CD4-positive, alpha-beta T cell treated with Interleukin-10 for 1 hour (primary cell): ENCODE measurements at places on chromosomes 5 and 9.
A peak's percentile ranks its signal among the peaks of the same experiment; 100 is the strongest.

GRCh38 chr5:115190388-115190787 lies 20.7 kb upstream of the TRIM36 start:
- no peak for DNase-seq

- DNase-seq: no peak
Measured at GRCh38 chr5:148932355-148932935, 106.0 kb downstream of the ADRB2 start.

DNA sequence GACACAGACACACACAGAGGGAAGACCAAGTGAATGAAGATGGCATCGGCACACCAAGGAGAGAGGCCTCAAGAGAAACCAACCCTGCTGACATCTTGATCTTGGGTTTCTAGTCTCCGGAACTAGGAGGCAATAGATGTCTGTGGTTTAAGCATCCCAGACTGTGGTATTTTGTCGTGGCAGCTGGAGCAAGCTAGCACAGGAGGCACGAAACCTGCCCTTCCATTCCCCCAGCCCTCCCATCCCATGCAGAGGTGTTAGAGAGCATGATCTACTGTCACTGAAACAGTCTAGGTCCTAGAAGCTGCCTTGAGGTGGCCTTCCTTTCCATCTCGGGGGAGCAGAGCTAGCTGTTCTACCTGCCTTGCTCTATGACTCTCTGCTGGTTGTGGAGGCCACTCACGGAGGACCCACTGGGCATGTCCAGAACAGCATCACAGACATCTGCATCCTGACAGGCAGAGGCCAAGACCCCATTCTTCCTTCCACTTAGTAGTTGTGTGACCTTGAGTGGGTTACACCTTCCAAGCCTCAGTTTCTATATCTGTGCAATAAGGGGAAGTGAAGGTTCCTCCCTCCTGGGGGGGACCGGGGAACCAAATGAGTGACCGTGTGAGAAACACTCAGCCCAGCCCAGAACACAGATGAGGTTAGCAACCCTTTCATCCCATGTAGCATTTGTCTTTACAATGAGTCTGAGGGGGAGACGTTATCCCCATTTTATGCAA lies 134.3 kb upstream of the BOD1 start:
- DNase-seq: no peak

- DNase-seq: no peak
Measured at GRCh38 chr5:14261235-14261634, 118.1 kb downstream of the TRIO start.

DNA sequence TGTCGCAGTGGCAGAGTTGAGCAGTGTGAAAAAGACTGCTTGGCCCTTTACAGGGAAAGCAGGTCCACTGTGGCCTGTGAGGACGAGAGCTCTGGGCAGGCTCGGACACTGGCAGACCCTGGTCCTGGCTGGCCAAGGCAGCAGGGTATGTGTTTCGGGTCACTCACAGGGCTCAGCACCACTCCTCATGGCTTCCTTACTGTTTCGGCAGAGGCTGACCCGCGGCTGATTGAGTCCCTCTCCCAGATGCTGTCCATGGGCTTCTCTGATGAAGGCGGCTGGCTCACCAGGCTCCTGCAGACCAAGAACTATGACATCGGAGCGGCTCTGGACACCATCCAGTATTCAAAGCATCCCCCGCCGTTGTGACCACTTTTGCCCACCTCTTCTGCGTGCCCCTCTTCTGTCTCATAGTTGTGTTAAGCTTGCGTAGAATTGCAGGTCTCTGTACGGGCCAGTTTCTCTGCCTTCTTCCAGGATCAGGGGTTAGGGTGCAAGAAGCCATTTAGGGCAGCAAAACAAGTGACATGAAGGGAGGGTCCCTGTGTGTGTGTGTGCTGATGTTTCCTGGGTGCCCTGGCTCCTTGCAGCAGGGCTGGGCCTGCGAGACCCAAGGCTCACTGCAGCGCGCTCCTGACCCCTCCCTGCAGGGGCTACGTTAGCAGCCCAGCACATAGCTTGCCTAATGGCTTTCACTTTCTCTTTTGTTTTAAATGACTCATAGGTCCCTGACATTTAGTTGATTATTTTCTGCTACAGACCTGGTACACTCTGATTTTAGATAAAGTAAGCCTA lies 15.7 kb downstream of the SQSTM1 start:
- DNase-seq: peak; percentile 77

GRCh38 chr9:90874194-90874593 lies 72.6 kb downstream of the SYK start:
- no peak for DNase-seq

- no peak for DNase-seq
Measured at GRCh38 chr5:177489119-177489716, 8.2 kb downstream of the PDLIM7 start.

GRCh38 chr5:127922603-127923002 lies 161.0 kb upstream of the SLC12A2 start:
- DNase-seq: no peak

GRCh38 chr9:69899491-69899890 lies 78.9 kb downstream of the CFAP95 start:
- DNase-seq: no peak

DNA sequence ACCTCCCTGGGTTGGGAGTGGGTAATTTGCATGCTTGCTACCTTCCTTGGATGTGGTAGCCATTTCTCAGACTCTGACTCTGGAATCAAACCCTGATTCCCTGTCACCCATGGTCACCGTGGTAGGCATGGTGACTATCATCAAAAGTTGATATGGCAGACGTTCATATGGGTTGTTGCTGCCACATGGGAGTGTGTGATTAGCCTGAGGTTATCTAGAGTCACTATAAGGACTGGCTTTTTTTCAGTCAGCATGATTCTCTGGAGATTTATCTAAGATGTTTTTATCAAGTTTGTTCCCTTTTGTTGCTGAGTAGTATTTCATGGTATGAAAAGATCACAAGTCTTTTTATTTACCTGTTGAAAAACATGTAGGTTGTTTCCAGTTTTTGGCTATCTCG lies 7.0 kb downstream of the RCL1 start:
- DNase-seq: no peak

DNA sequence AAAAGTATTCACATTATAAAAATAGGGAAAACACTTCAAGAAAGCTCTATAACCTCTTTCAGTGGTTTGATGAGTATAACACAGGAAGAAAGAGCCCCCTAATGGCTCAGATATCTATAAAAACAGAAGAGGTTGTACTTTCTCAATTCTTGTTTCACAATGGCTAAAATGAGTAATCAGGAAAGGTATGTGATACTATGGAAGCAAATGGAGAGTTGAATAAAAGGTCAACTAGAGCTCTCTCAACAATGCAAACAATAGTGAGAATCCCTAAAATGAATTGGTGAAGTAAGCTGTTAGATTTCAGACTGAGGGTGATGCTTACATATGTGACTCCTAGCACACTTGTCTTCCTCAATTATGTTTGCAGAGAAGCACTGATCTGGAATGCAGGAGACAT lies 584.6 kb upstream of the CDH18 start:
- no peak for DNase-seq

GRCh38 chr5:123599171-123599570 lies 87.2 kb downstream of the CSNK1G3 start:
- no peak for DNase-seq

GRCh38 chr5:160744268-160745101 lies 107.5 kb downstream of the ATP10B start:
- DNase-seq: no peak

GRCh38 chr9:126934441-126934840 lies 19.9 kb downstream of the RALGPS1 start:
- no peak for DNase-seq

GRCh38 chr5:135999406-136000139 lies 29.2 kb upstream of the TGFBI start:
- no peak for DNase-seq

DNA sequence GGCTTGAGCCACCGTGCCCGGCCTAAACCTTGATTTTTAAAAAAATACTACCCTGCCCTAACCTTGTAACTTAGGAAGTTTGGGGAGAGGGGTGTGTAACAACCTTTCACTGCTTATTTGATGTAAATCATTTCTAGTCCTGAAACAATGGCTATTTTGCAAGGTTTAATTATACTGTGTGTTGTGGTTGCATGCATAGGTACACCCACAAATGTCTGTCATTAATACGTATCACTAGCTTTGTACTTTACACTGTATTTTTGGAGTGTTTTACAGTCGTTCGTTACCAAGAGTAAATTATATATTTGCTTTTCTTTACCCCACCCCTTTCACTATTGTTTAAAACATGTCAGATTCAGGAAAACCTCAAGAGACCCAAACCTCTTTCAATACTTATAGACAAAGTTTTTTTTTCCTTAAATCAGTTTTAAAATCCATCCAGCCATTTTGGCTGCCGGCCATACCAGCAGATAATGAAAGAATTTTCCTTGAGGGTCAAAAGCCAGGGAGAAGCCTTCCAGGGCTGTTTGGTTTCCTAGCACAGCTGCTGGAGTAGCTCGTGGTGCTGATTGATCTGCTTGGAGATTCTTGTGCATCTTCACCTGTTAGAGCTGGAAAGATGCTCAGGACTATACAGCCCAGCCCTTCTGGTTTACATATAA lies 50.7 kb downstream of the DOCK8 start:
- DNase-seq: no peak

- DNase-seq: no peak
Measured at GRCh38 chr9:84748112-84748511, 78.6 kb downstream of the NTRK2 start.

DNA sequence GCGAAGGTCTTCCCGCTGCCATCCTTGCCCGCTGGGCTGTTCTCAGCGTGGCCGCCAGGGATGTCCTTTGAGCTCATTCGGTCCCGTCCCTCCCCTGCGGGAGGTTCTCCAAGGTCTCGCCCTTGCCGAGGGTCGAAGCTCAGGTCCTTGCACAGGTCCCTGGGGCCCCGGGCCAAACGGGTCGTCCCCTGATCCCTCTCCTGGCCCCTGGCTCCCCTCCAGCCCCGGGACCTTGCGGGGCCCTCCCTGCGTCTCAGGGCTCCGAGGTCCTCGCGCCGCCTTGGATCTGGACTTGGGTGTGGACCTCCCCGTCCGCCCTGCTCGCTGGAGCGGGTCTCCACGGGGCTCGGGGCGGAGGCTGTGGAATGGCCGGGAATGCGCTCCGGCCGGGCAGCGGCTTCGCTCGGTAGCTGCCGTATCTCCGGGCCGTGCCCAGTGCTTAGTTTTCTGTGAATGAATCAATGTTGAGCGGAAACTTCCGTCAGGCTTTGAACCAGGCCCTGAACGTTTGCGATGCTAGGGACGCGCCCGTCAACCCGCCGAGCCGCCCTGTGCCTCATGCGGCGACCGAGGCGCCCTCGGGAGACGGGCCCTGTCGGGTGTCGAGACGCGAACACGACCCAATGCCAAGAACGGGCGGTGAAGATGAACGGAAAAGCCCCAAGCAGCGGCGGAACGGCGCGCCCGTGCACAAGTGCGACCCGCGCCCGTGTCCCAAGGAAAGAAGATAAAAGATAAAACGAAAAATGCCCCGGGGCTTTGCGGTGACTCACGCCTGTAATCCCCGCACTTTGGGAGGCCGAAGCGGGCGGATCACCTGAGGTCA lies 780 bp downstream of the RNU6ATAC start:
- peak; percentile 74 for DNase-seq

- no peak for DNase-seq
Measured at GRCh38 chr5:2335125-2335732, 416.2 kb downstream of the IRX2 start.

DNA sequence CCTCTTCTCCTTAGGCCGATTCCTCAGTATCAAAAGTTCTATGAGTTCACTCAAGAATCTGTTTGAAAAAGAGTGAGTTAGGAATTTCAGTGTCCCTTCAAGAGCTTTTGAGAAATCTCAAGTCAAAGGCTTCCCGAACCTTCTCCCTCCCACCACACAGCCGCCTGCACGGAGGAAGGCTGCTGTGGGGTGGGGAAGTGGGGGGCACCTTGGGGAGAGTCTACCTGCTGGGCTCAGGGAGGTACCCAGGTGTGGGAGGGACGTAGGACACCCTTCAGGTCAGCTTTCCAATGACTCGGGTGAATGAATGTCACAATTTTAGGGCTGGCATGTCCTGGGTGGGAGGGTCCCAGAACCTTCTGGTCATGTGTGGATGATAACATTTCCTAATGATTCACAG lies 17.5 kb downstream of the CXCL14 start:
- DNase-seq: no peak

- no peak for DNase-seq
Measured at GRCh38 chr5:56973473-56973872, 21.6 kb upstream of the MIER3 start.

GRCh38 chr9:127909839-127910273 lies 7.0 kb downstream of the ST6GALNAC4 start:
- no peak for DNase-seq

- DNase-seq: no peak
Measured at GRCh38 chr9:13278023-13278367, 1.5 kb downstream of the MPDZ start.

GRCh38 chr5:16932401-16932800 lies 3.7 kb downstream of the MYO10 start:
- DNase-seq: no peak

DNA sequence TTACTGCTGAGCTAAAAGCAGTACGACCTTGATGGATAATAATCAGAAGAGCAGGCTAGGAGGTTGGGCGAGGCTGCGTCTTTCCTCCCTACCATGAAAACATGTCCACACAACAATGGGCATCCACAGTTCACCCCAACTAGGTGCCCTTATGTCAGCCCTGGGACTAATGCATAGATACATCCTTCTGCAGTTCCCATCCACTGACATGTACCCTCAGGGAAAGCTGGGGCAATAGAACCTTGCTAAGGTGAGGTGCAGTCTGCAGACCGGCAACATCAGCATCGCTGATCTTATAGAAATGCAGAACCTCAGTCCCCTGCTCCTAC lies 697 bp upstream of the PRUNE2 start:
- no peak for DNase-seq

DNA sequence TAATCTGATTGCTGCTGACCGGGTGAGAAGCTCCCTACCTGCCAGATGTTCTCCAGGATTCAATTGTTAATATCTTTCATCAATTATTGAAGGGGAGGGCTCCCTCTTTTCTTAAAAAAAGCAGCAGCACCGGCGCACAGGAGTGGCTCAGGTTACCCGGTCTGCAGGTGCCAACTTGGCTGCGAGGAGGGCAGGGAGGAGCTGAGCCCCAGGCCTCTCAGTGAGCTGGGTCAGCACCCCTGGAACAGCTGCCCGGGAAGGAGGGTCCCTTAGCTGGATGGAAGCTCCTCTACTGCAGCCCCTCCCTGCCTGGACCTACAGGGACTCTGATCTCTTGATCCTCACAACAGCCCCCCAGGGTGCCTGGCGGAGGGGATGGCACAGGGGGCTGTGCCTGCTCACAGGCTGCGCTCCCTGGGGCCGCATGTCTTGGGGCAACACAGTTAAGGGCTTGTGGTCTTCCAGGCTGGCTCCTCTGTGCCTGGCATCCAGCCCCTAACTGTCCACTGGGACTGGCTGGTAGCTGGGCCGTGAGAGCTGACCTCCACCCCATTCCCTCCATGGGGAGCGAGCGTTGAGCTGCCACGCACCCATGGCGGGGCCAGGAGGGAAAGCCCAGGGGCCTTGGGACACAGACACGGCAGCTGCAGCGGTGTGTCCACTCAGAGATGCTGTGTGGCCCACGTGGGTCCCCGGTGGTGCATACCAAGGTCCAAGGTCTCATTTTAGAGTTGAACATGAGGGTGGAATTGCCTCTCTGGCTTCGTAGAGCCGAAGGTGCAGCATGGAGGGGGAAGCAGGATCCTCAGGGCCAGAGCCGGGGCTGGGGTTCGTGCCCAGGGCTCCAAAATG lies 28.6 kb upstream of the TMEM250 start:
- DNase-seq: no peak

- no peak for DNase-seq
Measured at GRCh38 chr9:27451207-27451797, 72.8 kb upstream of the IFNK start.
